Breast epithelium (tissue), 4 donors: ENCODE measurements at places on chromosomes 3 and 15. TPM values are rescaled to one million over a fixed set of nuclear protein-coding genes. Genes with fewer than 3 reads are reported as not detected.

Gene CLSTN2
- total RNA-seq = 75.5 TPM

Gene HRG
- total RNA-seq = not detected

GRCh38 chr3:128813097-128813496 is 66.3 kb upstream of the ACAD9 start:
- DNase-seq = no peak

GRCh38 chr15:43208052-43209002 is 12.5 kb downstream of the EPB42 start:
- DNase-seq = no peak

GRCh38 chr3:133273346-133273745 is 126.5 kb upstream of the BFSP2 start:
- DNase-seq = no peak

- no peak for DNase-seq
Measured at GRCh38 chr3:174862666-174863065, 3.5 kb downstream of the NAALADL2 start.

DNA sequence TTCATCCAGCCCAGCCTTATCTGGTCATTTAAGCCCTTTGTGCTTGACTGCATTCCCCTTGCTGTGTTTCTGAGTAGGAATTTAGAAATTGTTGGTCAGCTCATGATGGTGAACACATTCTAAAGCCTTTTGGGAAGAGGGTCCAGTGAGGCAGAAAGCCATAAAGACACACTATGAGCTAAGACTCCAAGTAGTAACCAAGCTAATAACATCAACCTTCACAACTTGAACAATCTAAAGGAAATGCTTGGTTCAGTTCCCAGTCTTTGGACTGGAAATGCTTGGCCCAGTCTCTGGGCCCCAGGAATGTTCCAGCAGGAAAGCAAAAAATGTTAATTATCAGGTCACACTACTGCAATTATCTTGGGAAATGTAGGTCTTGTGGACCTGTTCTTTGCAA is 7.7 kb downstream of the PLSCR1 start:
- no peak for DNase-seq

DNA sequence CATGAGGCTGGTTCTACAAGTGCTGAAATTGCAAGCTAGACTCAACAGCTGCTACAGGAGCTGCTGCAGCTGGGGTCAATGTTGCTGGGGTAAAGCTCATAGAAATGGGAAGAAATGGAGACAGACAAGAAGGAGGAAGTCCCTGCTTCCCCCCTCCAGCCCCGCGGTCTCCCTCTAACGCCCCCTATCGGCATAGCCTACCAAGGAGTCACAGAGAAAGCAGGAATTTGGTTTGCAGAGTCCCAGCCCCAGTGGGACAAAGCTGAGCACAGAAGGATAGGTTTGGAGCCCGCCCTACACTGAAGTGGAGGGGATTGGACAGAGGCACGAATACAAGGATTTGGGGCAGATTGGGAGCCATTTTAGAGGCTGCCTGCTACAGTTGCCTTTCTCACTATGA is 176.9 kb upstream of the ANKRD28 start:
- DNase-seq = no peak

GRCh38 chr15:101097111-101097510 is 154.7 kb downstream of the CHSY1 start:
- DNase-seq = no peak

DNA sequence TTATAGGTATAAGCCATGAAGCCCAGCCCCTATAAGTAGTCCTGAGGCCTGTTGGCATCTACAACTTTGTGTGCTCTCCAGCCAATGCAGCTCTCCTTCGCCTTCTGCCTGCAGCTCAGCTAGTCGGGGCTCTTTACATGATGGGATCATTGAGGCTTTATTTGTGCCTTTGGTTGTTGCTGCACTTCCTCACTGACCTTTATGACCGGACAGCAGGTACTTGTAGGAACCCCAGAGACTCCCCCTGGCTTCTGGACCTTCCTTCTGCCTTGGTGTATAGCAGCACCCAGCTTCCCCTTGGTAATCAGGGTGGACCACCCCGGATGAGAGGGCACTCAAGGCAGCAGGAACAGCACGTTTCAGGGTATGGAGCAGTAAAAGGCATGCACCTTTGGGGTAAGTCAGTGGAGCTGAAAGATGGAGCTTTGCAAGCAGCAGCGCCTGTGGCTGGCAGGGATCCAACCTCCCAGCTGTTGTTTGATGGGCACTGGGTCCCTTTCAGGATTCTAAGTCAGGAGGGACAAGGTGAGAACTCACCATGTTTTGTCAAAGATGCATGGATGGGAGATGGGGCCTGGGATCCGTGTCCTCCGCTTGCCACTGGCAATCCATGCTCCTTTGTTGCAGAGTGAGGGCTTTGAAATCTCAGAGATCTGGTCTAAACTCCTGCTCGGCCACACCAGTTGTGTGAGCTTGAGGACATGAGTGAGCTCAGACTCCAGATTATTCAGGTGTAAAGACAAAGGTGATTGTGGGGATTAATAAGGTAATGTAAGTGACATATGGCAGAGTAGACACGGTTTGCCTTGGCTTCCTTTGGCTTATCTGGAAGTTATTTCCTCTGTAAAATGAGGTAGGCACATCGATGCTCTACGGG is 65.1 kb upstream of the KLF13 start:
- no peak for DNase-seq

GRCh38 chr15:49154799-49155109 is 645 bp downstream of the COPS2 start:
- no peak for DNase-seq

DNA sequence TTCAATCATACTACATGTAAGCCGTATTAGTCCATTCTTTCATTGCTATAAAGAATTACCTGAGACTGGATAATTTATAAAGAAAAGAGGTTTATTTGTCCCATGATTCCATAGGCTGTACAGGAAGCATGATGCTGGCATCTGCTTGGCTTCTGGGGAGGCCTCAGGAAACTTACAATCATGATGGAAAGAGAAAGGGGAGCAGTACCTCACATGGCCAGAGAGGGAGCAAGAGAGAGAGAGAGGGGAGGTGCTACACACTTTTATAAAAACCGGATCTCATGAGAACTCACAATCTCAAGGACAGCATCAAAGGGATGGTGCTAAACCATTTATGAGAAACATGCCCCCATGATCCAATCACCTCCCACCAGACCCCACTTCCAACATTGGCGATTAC is 14.3 kb upstream of the CLASP2 start:
- DNase-seq = no peak

DNA sequence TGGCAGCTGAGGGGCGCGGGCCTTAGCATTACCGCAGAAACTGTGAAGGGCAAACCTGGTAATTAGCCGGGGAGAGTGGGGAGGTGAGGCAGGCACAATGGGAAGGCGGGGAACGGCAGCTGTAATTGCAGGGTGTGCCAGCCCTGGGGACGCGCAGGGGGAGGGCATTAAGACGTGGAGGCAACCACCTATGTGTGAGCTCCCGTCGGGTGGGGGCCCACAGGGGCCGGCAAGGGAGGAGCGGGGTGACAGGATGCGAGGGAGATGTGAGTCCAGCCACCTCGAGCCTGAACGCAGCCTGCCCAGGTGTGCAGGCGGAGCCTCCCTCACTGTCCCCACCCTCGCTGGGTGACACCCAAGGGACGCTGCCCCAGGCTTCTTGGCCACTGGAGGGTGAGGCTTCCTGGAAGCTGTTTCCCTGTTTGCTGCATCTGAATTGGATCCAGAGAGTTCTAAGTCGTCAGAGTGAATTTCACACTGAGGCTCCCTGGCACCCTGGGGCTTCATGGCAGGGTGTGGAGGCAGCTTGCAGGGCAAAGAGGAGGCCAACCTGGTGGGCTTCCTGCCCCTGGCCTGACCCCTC is 130.6 kb upstream of the MEF2A start:
- DNase-seq = peak; percentile 77

DNA sequence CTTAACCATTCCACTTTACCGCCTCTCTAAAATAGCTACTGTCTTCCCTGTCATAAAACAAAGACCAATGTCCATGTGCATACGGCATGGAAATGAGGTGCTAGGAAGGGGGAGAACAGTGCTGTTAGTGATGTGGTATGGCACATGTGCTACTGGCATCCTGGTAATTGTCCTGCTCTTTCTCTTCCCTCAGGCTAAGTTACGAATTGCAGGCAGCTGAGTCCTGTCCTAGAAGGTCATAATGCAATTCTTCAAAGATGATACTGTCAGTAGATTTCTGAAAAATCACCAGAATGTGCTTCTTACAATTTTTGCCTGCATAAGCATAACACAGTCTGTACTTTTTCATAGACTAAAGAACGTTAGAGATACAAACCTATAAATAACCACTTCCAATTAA is 216.8 kb downstream of the RSL24D1 start:
- no peak for DNase-seq

DNA sequence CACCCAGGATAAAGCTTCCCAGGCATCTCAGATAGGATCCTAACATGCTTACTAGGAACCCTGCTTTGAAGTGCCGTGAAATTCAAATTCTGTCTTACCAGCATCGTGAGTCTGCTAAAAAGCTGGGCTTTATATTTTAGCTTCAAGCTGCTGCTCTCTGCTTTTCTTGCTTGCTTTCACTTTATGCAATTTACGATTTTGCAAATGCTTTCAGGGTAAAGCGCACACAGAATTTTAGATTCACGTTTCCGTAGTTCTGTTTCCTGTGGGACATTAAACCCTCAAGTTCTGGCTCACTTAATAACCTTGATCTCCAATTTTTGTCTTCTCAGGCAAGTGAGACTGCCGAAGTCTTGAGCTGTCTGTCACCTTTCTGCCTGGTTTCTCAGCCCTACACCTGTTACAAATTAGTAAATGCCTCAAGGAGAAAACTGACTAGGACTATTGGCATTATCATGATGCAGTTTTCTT is 170.5 kb upstream of the TGFBR2 start:
- DNase-seq = no peak
